ENCODE measurements at places on chromosomes 16 and 17.

- DNase-seq: no peak
Measured at GRCh38 chr16:25700547-25700946, 8.8 kb downstream of the HS3ST4 start.

DNA sequence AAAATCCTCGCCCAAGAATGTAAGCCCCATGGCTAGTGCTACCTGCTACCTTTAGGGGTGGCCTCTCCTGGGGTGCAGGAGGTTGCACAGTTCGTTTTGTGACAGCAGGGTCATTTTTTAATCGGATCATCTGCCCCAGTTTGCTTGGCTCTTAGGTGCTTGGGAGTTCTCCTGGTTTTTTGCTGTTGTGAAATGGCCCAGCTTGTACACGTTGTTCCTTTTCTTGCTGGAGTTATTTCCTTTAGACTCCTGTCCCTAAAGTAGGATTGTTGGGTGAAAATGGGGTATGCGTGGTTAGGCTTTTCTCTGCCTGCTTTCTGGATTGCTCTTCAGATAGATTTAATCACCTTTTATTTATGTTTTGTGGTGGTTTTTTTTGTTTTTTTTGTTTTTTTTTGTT, 25.8 kb downstream of the ABCC1 start:
- DNase-seq: no peak

DNA sequence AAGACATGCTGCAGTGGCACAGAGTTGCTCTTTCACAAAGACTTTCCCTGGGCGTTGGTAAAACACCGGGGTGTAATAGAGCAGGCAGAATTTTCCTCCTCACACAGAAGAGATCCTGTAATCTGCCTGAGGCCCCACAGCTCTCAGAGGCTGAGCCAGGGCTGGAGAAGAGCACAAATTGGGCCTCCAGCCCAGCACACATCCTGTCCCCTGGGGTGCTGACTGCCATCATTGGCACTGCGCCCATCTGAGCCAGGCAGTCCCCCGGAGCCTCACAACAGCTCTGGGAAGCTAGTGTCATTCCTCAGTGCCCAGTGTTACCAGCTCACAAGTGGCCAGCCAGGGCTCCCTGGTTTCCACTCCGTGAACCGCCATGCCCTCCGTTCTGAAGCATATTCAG, 119.4 kb downstream of the SOCS1 start:
- no peak for DNase-seq

- DNase-seq: peak; percentile 83
Measured at GRCh38 chr17:10114931-10115535, 83.4 kb downstream of the GAS7 start.

- no peak for DNase-seq
Measured at GRCh38 chr16:49527611-49528010, 154.0 kb downstream of the C16orf78 start.

- no peak for DNase-seq
Measured at GRCh38 chr17:72515291-72516065, 394.7 kb downstream of the SOX9 start.

DNA sequence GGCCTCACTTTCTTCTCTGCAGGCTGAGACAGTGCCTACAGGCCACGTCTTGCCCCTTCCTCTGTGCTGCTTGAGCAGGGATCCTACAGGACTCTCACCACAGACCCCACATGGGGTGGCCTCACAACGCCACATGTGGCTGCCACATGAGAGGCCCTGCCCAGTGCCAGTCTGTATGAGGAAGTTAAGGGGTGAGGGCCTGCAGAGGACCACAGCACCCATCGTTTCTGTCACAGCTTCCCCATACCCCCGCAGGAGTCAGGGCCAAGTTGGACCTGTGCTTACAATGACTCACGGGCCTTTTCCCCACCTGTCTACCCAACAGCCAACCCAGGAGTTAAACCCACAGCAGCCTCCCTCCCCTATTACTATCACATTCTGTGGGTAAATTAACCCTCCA, 2.9 kb upstream of the GSDMB start:
- DNase-seq: no peak

- no peak for DNase-seq
Measured at GRCh38 chr16:2969545-2970521, 685 bp downstream of the PAQR4 start.

- no peak for DNase-seq
Measured at GRCh38 chr17:79905832-79906231, 66.6 kb upstream of the CBX4 start.

- no peak for DNase-seq
Measured at GRCh38 chr16:49800876-49801275, 55.0 kb downstream of the ZNF423 start.

- DNase-seq: no peak
Measured at GRCh38 chr17:9095390-9095789, 74.1 kb downstream of the NTN1 start.

- DNase-seq: no peak
Measured at GRCh38 chr17:58615768-58616659, 75.8 kb downstream of the TEX14 start.

- peak; percentile 77 for DNase-seq
Measured at GRCh38 chr17:6913608-6914443, 82.0 kb upstream of the ALOX12 start.

DNA sequence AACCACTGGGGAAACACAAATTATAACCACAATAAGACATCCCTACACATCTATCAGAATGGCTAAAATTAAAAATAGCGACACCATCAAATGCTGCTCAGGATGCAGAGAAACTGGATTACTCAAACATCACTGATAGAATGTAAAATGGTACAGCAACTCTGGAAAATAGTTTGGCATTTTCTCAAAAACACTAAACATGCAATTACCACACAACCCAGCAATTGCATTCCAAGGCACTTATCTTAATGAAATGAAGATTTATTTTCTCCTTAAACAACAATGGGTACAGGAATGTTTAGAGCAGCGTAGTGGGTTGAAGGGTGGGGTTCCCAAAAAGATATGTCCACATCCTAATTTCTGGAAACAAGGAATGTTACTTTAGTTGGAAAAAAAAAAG, 309.0 kb upstream of the PMFBP1 start:
- no peak for DNase-seq

DNA sequence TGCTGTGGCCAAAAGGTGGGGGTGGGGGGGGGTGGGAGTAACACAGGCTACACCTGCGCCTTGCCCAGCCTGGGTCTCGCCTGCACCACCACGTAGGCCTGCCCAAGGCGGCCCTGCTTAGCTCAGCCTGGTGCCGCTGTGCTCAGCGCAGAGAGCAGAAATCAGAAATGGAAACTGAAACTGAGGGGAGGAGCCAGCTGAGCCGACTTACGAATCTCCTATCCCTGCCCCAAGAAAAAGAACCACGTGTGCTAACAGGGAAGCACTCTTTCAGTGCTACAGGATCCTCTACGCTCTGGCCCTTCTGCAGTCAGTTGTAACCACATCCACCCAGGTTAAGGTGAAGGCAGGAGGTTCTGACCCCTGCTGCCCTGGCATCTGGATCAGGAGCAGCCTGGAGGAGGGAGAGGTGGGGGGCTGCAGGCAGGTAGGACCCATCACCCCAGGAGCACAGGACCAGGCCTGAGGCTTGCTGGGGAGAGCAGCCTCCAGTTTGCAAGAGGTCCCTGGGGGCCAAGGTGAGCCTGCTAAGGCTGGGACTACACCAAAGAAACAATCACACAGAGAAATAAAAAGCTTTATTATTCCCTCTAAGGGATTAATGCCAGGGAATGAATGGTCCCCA, at the start of gene DHX58:
Gene DHX58 (minus strand): TSS at position 163 of the 625 bp plus-strand sequence. CDS start 822 bp downstream, outside the sequence.
- DNase-seq: no peak

DNA sequence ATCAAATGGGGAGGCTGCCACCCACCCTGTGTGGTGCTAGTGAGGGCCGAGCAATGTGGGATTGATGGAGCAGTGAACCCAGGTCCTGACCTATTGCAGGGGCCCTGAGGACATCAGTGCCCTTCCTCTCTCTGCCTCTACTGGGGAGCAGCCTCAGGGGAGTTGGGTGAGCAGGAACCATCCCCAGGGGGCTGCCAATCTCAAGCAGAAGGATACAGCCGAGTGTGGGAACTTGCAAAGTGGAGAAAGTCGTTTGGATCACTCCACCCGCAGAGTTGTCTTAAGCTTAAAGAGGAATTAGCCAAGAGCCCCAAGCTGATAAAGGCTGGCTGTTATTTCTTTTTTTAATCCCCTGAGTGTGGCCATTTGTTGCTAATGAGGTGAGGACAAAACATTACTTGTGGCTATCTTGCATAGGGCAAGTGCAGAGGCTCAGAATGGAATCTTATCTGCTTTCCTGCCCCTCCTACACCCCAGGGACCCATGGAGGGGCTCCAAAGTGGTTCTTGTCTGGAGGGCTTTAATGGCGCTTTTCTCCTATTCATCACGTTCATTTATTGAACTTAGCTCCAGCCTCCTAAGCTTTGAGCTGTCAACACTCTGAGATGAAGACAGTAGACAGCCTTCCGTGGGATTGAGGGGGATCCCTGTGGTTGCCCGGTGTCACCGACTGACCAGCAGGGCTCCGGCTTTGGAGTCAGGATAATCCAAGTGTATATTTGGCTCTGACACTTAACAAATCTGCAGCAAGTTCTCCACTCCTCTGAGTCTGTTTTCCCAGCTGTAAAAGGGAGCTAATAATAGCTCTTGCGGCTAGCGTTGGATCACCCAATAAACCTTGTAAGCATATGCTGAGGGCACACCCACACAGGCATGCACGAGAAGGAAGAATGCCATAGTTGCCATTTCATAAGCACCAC, 45.1 kb downstream of the MYH11 start:
- no peak for DNase-seq

GRCh38 chr17:10052106-10052813, 146.1 kb downstream of the GAS7 start:
- no peak for DNase-seq

GRCh38 chr17:54793271-54793670, 107.4 kb upstream of the TOM1L1 start:
- DNase-seq: no peak

DNA sequence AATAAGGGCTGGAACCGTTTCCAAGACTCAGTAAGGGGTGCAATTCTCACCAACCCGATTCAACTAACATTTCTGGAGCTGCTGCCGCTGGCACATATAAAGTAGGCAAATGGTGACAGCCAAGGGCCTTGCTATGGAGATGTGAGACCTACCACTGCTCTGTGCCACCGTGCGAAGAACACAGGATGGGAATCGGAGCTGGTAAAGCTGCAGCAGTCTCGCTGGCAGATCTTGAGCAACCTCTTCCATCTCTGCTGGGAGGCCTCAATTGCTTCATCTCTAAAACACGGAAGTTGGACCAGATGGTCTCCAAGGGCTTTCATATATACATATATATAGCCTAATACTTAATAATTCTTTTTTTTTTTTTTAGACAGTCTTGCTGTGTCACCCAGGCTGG, 128.9 kb upstream of the RCVRN start:
- no peak for DNase-seq

DNA sequence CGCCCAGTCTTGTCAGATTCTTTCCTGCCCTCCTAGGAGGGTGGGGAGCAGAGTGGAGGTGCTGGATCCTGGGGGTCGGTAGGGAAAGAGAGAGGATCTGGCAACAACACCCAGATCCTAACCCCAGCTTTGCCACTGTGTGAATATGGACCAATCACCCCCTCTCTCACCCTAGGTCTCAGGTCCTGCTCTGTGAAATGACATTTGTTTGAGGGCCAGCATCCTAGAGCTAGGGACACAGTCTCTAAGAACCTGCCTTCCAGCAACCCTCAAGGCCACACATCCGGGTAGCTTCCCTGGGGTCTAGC, 28.4 kb upstream of the MAP3K14 start:
- no peak for DNase-seq

DNA sequence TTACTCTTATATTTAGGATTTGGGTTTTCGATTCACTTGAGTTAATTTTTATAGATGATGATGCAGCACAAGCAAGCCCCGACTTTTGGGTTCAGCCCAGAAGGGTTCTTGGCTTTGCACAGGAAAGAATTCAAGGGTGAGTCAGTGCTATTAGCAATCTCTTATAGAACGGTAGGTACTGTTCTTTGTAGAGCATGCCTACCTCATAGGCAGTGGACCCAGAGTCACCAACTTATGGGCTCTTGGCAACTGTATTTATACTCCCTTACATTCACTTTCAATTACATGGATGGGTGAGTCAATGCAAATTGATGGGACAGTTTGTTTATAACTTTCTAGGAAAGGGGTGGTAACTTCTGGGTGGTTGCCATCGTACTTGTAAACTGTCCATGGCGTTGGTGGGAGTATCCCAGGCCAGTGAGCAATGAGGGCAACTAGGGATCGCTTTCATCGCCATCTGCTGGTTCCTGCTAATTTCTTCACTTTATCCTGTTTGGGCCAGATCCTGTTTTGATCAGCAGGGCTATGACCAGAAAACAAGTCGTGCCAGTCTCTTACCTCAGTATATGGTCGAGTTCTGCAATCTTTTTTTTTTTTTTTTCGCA, 362.6 kb downstream of the CNTNAP4 start:
- no peak for DNase-seq

DNA sequence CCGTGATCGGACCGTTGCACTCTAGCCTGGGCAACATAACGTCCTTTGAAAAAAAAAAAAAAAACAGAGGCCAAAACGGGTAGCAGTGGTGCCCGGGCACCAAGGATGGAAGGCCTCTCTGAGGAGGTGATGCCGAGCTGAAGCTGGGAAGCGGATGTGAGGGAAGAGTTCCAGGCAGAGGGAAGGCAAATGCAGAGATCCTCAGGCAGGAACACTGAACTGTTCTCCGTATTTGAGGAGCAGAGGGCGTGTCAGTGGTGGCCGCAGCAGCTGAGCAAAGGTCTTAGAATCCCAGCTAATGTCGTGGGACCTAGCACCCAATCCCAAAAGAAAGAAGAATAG, 656 bp upstream of the KCTD13 start:
- no peak for DNase-seq

DNA sequence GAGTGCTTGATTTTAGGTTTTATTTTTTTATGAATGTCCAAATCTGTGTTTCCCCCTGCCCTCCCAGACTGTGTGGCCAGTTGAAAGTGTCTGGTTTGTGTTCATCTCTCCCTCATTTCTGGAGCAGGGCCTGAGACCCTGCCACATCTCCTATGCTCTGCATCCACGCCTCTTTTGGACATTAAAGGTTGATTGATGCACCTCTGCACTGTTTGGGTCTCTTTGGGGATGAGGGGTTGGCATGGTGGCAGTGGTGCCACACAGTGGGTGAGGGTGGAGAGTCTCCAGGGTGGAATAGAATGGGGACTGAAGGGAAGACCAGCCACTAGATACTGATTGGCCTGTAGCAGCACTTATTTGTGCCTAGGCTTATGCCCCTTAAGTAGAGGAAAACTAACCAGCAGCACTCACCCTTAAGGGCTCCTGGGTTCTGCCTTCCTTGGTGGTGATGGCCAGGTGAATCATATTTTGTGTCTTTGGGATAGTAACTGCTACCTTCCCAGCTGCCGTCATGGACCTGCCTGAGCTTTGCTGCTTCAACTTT, 7.9 kb downstream of the DYNLL2 start:
- DNase-seq: no peak

DNA sequence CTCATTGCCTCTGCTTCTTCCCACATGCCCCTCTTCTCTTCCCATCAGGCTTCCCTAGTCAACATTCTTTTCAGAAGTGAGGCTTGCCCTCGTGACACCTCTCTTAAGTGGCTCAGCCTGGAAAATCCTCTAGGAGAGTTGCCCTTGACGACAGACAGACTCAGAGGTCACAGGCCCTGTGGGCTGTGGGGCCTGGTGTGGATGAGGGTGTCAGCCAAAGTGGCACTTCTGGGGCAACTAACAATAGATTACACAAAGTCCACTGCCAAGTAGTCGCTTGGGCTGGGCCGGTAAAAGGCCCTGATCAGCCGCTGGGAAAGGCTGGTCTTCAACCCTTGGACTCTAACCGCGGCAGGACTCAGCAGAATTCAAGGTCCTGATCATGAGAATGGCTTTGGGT, 33.7 kb upstream of the METTL16 start:
- no peak for DNase-seq

- no peak for DNase-seq
Measured at GRCh38 chr17:12821376-12821940, 32.2 kb downstream of the ARHGAP44 start.

GRCh38 chr17:55441544-55441943, 19.9 kb upstream of the MMD start:
- DNase-seq: no peak

Data from omental fat pad (tissue), 4 donors.